Mucosa of descending colon (tissue), 3 donors: ENCODE measurements at places on chromosomes 3 and 15. TPM values are rescaled to one million over a fixed set of nuclear protein-coding genes. Genes with fewer than 3 reads are reported as not detected.
A peak's percentile ranks its signal among the peaks of the same experiment; 100 is the strongest.

- no peak for DNase-seq
Measured at GRCh38 chr3:53240989-53241972, 14.5 kb downstream of the TKT start.

- peak; percentile 49 for DNase-seq
Measured at GRCh38 chr15:100863796-100864267, 15.8 kb upstream of the ALDH1A3 start.

- DNase-seq = no peak
Measured at GRCh38 chr3:99586701-99587100, 51.7 kb upstream of the COL8A1 start.

FAM43A gene
- 22.4 TPM for total RNA-seq

- no peak for DNase-seq
Measured at GRCh38 chr3:106587551-106587950, 718.7 kb upstream of the CBLB start.
